ENCODE measurements at places on chromosomes 2 and 18. TPM values are rescaled to one million over a fixed set of nuclear protein-coding genes. Genes with fewer than 3 reads are reported as not detected.

Gene ALLC
- polyA plus RNA-seq = not detected

DNA sequence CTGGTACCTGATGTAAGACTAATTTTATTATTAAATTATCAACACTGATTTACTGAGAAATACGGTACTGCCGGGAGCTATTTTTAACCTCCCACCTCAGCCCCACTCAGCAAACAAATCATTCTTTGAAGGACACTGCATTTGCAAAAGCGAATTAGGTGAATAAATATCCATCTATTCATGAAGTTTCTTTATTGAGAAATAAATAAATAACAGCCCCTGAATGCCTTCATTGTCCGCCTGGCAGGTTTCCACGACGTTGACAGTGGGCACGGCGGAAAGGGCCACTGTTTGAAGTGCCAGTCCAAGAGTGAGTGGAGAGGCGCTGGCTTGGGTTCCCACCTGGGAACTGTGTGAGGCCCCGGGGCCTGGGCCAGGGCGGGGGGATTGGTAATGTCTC, 15.7 kb downstream of the C1QL2 start:
- no peak for DNase-seq
- H3K36me3 ChIP-seq = no peaks in the 10 kb centered on the region
- no peaks in the 10 kb centered on the region for H3K4me1 ChIP-seq

Gene GLI2
- not detected for polyA plus RNA-seq

Gene AFF3
- 0.63 TPM for polyA plus RNA-seq

DNA sequence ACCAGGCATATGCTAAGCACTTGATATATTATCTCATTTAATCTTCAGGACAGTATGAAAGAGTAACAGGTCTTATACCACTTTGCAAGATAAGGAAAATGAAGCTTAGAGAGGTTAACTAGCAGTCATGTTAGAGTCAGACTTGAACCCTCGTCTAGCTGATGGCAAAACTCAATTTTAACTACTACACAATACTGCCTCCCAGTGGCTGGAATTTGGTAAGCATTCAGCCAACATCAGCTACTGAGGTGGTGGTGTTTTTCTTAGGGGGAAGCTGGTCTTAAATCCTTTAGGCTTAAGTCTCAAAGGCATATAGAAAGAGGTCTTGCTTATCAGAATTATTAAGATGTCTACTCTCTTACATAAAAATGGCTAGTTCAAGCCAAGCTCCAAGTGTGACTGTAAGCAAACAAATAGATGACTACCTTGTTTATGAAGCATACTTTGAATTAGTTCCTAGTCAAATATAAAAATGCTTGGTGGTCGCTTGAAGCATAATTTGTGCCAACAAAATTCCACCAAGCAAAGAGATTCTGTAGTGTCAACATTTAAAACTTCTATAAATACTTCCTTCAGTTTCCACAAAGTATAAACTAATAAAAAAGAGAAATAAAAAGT, 325.4 kb upstream of the FIGN start:
- no peaks in the 10 kb centered on the region for H3K4me1 ChIP-seq
- no peak for DNase-seq
- H3K27ac ChIP-seq = no peak overlapping the region
- H3K36me3 ChIP-seq = no peaks in the 10 kb centered on the region
- H3K4me3 ChIP-seq = no peak overlapping the region

GRCh38 chr2:100924520-100925451, 77.3 kb upstream of the RPL31 start:
- DNase-seq = peak; percentile 44
- H3K27me3 ChIP-seq = no peaks in the 10 kb centered on the region
- H3K4me1 ChIP-seq = peaks cover 11% of the 10 kb centered on the region
- H3K4me3 ChIP-seq = peak overlapping the region; percentile 46

DNA sequence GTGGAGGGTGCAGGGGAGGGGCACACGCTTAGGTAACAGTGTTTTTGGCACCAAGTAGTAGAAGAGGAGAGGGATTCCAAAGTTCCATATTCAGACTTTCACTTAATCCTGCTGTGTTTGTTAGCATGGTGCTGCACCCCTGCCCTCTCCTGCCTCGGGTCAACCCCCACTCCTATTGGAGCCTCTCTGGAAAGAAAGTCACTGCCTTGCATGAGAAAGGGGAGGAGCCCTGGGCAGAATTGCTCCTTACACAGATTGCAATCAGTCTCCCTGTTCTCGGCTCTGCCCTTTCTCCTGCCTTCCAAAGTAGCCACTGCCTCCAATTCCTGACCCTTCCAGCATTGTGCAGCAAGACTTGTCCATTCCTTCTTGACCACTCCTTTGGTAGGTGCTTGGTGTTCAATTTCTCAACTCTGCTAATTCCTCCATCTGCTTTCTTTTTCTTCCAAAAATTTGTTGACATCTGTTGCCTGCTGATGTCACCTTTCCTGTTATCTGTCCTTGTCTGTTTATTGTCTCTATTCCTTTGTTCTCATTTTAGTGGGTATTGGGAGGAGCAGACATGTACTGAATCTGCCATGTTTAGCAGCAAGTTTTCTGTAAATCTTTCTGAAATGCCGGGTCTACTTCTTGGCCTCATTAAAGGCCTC, 225.4 kb downstream of the LOXHD1 start:
- H3K27me3 ChIP-seq = no peaks in the 10 kb centered on the region
- H3K4me3 ChIP-seq = no peak overlapping the region
- H3K27ac ChIP-seq = no peak overlapping the region
- no peaks in the 10 kb centered on the region for H3K4me1 ChIP-seq
- no peak for DNase-seq

- no peak overlapping the region for H3K27ac ChIP-seq
- H3K36me3 ChIP-seq = no peaks in the 10 kb centered on the region
- H3K4me1 ChIP-seq = no peaks in the 10 kb centered on the region
- no peak for DNase-seq
- H3K4me3 ChIP-seq = no peak overlapping the region
These were observed 418.3 kb upstream of the SPRED2 start for GRCh38 chr2:65850695-65851094.

DNA sequence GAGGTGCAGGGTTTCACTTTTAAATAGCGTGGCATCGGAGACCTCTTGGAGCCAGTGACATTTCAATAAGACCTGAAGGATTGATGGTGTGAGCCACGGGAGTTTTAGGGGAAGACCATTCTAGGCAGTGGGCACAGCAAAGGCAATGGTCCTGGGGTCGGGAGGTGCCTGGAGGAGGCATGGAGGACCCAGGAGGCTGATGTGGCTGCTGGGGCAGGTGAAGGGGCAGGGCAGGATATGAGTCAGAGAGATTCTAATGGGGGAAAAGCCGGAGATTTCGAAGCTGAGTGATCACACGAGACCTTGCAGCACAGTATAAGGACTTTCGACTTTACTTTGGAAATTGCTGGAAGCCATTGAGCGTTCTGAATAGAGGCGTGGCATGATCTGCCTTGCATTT, 79.6 kb upstream of the KCNE4 start:
- H3K4me3 ChIP-seq = no peak overlapping the region
- no peak for DNase-seq
- H3K4me1 ChIP-seq = no peaks in the 10 kb centered on the region
